ENCODE measurements at places on chromosomes 4 and X. TPM values are rescaled to one million over a fixed set of nuclear protein-coding genes. Genes with fewer than 3 reads are reported as not detected.

- no peak for DNase-seq
Observed at GRCh38 chr4:2893772-2894171, 50.1 kb downstream of the ADD1 start.

- DNase-seq: no peak
Observed at GRCh38 chr4:143320113-143320512, 16.6 kb upstream of the GAB1 start.

DNA sequence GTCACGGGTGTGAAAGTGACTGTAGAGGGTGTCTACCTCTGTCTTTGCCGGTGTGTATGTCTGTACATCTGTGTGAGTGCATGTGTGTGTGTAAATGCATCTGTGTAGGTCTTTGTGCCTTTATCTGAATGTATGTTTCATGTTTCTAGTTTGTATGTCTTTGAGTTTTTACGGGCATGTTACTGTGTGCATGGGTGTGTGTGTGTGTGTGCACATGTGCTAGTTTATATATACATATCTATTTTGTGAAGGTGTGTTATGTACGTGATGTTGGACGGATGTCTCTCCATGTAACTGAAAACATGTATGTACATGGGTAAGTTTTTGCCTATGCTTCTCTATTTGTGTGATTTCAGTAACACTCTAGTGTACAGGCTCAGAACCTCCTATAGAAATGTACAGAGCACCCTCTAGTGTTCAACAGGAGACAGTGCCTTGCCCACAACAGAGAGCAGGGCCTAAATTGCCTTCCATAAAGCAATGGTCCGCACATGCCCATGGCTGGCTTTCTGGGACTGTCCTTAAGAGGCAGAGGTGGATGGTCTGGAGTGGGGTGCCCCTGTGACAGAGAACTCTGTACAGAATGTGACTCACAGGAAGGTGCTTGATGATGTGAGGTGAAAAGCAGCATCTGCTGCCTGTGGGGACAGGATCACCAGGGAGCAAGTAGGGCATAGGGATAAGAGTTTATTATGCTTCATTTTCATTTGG is 343.5 kb downstream of the RAPGEF2 start:
- DNase-seq: peak; percentile 62

Gene GLUD2
- 2.8 TPM for polyA plus RNA-seq

Gene CD38
- 1.2 TPM for polyA plus RNA-seq

Gene ACOX3
- 20.8 TPM for polyA plus RNA-seq

Gene OGT
- polyA plus RNA-seq: 326 TPM

Gene PCYT1B
- polyA plus RNA-seq: 6.9 TPM

Gene CDS1
- polyA plus RNA-seq: 16.5 TPM

Gene SERPINA7
- not detected for polyA plus RNA-seq

All from right lung (tissue), 10 donors.